ENCODE measurements at places on chromosomes 3 and 15.

- no peak for DNase-seq
Observed at GRCh38 chr3:133408366-133408765, 8.5 kb downstream of the BFSP2 start.

DNA sequence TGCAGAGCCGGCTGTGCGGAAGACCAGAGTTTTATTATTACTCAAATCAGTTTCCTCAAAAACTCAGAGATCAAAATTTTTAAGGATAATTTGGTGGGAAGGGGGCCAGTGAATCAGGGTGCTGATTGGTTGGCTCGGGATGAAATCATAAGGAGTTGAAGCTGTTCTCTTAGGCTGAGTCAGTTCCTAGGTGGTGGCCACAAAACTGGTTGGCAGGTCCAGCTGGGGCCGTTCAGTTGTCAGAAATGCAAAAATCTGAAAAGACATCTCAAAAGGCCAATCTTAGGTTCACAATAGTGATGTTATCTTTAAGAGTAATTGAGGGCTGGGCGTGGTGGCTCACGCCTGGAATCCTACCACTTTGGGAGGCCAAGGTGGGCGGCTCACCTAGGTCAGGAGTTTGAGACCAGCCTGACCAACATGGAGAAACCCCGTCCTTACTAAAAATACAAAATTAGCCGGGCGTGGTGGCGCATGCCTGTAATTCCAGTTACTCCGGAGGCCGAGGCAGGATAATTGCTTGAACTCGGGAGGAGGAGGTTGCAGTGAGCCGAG lies 2.3 kb upstream of the ZNF589 start:
- no peak for DNase-seq

DNA sequence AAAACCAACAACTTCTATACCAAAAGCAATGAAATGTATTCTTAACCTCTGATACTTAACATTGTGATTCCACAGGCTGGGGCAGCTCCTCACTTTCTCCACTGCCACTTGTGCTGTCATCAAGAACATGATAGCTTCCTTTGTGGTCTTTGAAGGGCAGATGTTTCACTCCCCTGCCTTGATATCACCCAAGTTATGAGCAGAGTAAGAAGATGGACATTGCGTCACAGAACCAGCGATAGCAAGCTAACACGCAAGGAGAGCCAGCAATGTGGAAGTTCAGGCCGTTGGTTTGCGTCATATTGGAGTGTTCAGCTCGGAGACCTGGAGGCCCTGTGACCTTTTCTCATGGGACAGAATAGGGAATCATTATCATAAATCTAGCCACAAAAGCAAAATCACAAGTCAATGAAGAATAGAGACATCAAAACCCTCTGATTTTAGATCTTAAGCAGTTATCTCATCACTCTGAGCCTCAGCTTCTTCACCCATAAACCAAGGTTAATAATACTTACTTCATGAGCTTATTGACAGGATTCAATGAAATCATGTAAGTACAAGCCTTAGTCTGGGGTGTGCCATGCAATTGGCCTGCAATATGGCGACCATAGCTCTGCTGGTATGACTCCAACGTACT lies 183.8 kb upstream of the THBS1 start:
- DNase-seq = no peak

GRCh38 chr3:150379469-150379868 lies 28.6 kb upstream of the TSC22D2 start:
- DNase-seq = no peak

DNA sequence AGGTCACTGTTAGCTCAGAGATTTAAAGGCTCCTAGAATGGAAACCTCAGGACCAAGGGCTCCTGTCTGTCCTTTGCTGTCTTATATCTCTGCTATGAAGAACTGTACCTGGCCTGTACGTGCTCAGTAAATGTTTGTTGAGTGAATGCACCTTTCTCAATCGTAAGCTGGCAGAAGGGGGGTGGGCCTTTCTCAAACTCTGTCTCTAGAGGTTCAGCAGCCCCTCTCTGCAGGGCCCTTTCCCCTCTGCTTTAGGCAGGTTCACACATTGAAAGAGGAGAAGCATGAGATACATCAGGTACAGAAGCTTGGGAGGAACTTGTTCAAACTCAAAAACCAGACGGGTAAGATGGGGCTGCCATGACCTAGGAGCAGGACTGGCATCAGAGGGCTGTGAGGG lies 155.6 kb downstream of the GOLGA6L4 start:
- DNase-seq = no peak

DNA sequence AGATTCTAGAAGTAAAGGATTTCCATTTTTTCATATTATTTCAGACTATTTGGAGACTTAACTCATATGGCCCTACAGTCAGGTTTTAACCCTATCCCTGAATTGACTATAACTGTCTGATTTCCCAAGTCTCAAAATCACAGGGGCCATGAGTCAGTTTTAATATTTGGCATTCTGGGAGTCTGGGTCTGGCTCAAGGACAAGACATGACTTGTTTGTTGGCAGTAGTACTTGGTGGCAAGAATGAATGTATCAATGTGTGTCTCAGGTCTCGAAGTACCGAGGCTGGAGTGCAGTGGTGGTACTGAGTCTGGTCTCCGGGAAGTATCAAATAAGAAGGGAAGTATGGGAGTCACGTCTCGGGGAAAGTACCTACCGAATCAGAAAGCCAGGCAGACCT lies 10.8 kb downstream of the UMPS start:
- DNase-seq = no peak

GRCh38 chr3:100045696-100046095 lies 68.6 kb downstream of the FILIP1L start:
- no peak for DNase-seq

GRCh38 chr3:133853063-133853924 lies 42.4 kb downstream of the RAB6B start:
- no peak for DNase-seq
